Activated CD4-positive, alpha-beta T cell treated with anti-CD3 and anti-CD28 coated beads, Interleukin-10, Interleukin-2, amounts not matched to agents 100 ng/mL and 50 ng/mL, durations not matched to agents 16 hours and 8 hours (primary cell): ENCODE measurements at places on chromosomes 5 and 9.
A peak's percentile ranks its signal among the peaks of the same experiment; 100 is the strongest.

DNA sequence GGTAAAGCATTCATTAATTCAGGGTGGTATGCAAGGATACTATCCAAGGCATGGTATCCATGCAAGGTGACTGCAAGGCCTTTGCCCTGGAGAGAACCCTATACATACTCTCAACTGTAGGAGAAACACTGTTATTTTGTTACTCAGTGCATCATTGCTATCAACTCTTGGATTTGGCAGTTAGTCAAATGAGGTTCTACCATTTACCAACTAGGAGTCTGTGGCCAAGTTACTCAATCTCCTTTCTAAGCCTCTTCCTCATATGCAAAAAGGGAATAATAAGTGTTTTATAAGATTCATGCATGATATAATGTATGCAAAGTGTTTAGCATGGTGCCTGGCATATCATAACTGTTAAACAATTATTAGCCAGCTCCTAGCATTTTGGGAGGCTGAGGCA, 4.0 kb downstream of the PCDHGC3 start:
- no peak for DNase-seq

DNA sequence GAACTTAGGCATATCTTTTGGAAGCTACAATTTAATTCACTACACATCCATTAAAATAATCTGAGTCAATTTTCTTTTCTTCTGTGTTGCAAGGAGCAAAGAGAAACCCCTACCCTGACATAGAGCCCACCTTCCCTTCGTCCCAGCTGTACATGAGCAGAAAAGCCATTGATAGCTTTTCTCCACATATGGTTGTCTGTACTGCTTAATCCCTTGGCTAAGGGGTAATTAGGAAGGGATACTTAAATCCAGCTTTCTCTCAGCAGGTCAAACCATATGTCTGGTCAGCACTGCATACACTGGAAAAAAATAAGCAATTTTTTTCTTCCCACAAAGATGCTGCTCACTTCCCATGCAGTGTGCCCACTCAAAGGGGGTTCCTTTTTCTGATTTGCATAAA, 94.7 kb upstream of the RAD23B start:
- DNase-seq, result no peak

GRCh38 chr9:74803376-74804017, 84.2 kb downstream of the TRPM6 start:
- no peak for DNase-seq

- no peak for DNase-seq
Observed at GRCh38 chr5:82046276-82046647, 74.4 kb downstream of the ATG10 start.

- no peak for DNase-seq
Observed at GRCh38 chr5:80097451-80097850, 62.3 kb downstream of the THBS4 start.

GRCh38 chr5:75366787-75367186, 29.8 kb downstream of the HMGCR start:
- DNase-seq, result peak; percentile 22

DNA sequence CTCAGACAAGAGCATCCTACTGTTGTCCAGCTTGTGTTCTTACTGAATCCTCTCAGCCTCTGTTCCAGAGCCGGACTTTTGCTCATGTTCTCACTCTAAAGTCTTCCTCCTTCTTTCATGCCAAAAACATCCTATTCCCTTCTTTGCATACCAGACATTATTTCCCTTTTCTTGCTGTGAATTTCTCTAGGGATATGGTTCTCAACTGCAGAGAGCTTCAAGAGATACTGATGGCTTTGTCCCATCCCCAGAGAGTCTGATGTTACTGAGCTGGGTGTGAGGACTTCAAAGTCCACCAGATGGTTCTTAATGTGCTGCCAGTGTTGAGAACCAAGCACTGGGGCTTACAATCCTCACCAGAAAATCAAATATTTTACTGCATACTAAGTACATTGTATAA, 98.6 kb upstream of the FER start:
- DNase-seq, result no peak

DNA sequence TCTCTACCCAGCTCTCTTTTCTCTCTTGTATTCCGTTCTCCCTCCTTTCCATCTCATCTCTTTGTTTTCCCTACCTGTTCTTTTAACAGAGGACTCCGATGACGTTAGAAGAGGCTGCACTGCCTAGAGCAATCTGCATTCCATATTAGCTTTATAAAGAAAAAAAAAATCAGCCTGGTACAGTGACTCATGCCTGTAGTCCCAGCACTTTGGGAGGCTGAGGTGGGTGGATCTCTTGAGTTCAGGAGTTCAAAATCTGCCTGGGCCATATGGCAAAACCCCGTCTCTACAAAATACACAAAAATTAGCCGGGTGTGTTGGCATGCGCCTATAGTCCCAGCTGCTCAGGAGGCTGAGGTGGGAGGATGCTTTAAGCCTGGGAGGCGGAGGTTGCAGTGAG, 49.0 kb downstream of the DAPK1 start:
- no peak for DNase-seq
